ENCODE measurements at places on chromosomes 2 and 18.

GRCh38 chr2:12514631-12515437, 201.9 kb upstream of the TRIB2 start:
- peak; percentile 23 for DNase-seq

DNA sequence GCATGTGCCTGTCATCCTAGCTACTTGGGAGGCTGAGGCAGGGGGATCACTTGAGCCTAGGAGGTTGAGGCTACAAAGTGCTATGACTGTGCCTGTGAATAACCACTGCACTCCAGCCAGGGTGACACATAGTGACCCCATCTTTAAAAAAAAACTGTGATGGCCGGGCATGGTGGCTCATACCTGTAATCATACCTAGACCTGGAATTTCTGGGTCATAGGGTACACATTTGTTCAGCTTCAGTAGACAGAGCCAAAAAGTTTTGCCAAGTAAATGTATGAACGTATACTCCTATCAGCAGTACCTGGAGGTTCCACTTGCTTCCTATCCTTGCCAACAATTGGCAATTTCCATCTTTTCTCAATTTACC, 6.4 kb upstream of the IGFBP2 start:
- DNase-seq, result no peak

GRCh38 chr2:3656762-3657721, 958 bp upstream of the ALLC start:
- DNase-seq, result no peak

DNA sequence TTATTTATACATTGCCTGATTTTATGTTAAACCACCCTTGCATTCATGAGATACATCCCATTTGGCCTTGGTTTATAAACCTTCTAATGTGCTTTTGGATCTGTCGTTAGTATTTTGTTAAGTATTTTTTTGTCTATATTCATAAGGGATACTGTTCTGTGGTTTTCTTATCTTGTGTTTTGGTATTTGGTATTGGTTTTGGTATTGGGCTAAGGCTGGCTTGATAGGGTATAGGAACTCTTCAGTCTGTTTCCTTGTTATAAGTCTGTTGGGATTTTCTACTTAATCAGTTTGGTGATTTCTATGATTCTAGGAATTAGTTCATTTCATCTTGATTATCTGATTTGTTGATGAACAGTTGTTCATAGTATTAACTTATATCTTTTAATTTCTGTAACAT, 49.2 kb downstream of the RELCH start:
- DNase-seq, result no peak

GRCh38 chr18:36829362-36830157, 633 bp downstream of the KIAA1328 start:
- DNase-seq, result no peak

DNA sequence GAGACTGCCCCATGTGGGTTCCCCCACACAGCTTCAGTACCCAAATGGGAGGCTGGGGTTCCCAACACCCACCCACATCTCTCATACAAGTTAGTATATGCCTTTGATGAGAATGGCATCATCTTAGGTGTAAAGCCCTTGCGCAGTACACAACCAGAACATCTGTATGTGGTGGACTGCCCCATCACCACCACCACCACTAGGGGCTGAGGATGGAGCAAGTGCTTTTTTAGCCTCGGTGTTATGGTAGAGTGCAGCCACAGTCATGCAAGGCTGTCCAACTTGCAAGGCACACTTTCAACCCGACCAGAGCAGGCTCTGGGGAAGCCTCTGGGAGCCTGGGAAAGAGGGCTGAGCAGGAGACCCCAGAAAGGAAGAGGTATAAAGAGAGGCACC, 241.2 kb downstream of the TFCP2L1 start:
- DNase-seq, result no peak

- no peak for DNase-seq
Observed at GRCh38 chr2:66534461-66534860, 99.5 kb downstream of the MEIS1 start.

GRCh38 chr2:11187083-11187619, 31.9 kb downstream of the SLC66A3 start:
- DNase-seq, result peak; percentile 72

- no peak for DNase-seq
Observed at GRCh38 chr2:9472511-9472910, 1.8 kb upstream of the IAH1 start.

DNA sequence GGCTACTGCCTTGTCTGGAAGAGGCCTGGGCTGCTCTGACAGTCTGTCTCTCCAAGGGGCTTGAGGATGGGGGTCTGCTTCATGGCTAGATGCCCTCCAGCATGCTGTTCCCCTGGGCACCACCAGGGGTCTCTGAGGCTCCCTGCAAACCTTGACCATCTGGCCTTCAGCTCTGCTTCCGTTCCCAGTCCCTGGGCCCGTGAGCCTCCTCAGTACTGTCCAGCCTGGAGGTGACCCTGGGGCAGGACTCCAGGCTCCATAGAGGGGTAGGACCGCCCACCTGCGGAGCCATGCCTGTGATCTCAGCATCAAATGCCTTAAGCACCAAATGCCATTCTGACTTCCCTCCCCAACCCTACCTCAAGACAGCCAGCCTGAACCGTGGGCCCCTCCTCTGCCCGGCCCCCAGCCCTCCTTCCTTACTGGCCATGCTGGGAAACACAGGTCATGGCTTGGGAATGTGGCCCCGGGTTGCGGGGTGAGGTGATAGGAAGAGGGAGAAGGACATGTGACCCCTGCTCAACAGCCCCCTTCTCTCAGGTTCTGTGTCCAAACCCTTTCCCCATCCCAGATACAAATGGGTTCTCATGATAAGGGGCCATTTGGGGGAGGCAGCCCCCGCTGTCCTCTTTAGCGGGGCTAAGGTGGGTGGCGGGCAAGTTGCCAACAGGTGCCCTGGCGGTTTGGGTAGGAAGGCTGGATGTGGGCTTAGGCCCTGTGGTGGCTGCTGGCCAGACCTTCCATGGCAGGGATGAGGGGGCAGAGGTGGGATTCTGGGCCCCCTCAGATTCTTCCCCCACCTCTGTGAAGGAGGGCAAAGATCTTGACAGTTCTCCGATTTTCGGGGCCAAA, 25.0 kb downstream of the SPEG start:
- peak; percentile 49 for DNase-seq

- no peak for DNase-seq
Observed at GRCh38 chr2:234995332-234996068, 43.7 kb downstream of the SH3BP4 start.

DNA sequence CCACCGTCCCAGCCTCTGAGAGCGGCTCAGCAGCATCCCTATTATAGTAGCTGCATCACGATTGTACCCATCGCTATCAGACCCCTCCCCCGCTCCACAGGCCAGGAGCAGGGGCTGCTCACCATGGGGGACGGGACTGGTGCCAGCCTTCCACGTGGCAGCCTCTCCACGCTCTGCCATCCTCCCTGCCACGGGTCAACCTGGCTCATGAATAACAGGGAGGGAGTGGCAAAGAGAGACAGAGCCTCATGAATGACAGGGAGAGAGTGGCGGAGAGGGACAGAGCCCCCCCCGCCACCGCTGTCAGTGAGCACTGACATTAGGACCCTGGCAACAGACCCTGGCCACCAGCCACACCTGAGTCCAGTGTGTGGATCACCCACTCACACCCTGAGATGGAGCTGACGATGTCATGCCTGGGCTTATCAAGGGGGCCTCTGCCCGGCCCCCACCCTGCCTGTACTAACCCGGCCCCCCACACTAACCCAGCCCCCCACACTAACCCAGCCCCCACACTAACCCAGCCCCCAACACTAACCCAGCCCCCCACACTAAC, 16.9 kb downstream of the CROCC2 start:
- DNase-seq, result no peak

Data from lung microvascular endothelial cell (primary cell).